ENCODE measurements at places on chromosomes 12 and 14.

DNA sequence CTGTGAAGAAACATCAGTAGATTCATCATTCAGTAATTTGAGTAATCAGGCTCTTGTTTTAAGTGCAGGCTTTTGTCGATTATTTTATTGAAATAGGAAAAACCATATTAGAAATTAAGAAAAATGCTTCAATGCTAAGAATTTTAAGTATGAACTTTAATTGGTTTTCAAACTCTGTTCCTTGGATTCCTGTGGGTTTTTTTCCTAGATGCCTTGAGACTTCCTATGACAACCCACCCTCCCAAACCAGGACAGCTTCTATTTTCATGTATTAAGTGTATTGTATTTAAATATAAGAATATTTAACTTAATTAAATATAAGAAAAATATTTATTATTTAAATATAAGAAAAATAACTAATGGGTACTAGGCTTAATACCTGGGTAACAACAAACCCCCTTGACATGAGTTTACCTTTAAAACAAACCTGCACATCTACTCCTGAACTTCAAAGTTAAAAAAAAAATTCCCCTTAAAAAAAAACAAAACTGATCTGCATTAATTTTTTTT is 3.0 kb downstream of the ARHGAP5 start:
- DNase-seq: no peak

- DNase-seq: peak; percentile 22
Measured at GRCh38 chr12:27505761-27506160, 18.2 kb upstream of the PPFIBP1 start.

DNA sequence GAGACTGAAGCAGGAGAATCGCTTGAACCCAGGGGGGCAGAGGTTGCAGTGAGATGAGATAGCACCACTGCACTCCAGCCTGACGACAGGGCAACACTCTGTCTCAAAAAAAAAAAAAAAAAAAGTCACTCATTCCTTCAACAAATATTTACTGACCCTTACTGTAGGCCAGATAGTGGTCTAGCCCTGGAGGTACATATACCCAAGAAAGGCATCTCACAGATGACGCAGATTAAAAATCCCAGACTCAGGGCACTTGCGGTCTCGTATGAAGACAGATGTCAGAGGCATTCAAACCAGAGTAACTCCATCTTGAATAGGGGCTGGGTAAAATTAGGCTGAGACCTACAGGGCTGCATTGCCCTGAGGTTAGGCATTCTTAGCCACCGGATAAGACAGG is 44.8 kb downstream of the CLMN start:
- DNase-seq: no peak

GRCh38 chr14:51449681-51450080 is 202.0 kb upstream of the FRMD6 start:
- DNase-seq: no peak

- DNase-seq: no peak
Measured at GRCh38 chr12:88375306-88376305, 204.7 kb downstream of the KITLG start.

DNA sequence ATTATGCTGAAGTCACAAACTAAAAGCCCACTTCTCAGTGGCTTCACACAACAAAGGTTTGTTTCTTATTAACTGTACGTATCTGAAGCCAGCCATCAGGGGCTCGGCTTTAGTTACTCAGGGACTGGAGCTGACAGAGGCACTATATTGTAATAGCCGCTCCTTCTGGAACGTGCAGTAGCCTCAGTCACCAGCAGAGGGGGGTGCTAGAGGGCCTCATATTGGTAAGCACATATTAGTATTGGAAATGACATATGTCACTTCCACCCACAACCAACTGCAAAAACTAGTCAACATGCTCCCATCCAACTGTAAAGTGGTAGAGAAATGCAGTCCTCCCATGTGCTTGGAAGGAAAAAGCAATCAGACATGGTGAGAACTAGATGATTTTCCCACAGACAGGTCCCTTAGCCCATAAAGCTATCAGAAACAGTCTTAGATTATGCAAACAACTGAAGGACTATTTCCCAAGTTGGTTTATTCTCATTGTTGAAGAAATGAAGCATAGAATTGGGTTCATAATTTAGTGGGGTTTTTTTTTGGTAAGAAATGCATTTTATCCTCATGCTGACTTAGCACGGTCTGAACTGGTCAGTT is 183.6 kb upstream of the G2E3 start:
- peak; percentile 7 for DNase-seq

- no peak for DNase-seq
Measured at GRCh38 chr12:64674367-64674922, 64.2 kb downstream of the RASSF3 start.

GRCh38 chr12:14959126-14959440 is 2.3 kb downstream of the ARHGDIB start:
- DNase-seq: no peak

DNA sequence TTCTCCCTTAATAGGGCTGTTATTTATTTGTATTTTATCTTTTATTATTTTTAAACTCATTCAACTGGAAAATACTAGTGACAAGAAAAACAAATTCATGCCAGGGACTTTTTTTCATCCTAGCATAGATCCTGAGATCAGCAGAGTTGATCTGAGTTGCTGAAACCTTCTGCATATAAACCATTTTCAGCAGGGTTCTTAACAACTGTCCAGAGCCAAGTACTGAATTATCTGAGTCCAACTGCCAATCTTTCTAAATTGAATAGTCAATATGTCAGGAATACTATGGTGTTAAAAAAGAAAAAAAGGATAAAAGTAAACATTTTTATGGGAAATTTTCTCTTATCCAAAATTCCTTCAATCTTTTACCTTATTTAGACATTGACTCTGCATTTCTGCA is 28.6 kb downstream of the CDC42BPB start:
- DNase-seq: no peak

GRCh38 chr12:128879898-128880764 is 26.9 kb downstream of the GLT1D1 start:
- DNase-seq: no peak

DNA sequence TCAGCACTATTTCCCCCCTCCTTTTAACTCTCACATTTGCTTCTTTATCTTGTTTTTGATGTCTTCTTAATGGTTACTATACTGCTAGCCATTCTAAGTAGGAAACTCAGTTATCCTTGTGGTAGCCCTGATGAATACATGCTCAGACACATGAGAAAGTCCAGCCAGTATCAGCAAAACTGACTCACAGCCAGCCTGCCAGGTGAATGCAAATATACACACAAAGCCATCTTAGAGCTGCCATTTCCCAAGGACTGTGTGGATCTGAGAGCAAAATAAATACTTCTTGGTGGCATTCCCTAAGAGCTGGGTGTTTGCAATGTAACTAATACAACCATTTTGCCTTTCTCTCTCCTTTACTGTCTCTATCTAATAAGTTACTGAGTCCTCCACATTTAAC is 455.2 kb downstream of the CCER1 start:
- peak; percentile 48 for DNase-seq

DNA sequence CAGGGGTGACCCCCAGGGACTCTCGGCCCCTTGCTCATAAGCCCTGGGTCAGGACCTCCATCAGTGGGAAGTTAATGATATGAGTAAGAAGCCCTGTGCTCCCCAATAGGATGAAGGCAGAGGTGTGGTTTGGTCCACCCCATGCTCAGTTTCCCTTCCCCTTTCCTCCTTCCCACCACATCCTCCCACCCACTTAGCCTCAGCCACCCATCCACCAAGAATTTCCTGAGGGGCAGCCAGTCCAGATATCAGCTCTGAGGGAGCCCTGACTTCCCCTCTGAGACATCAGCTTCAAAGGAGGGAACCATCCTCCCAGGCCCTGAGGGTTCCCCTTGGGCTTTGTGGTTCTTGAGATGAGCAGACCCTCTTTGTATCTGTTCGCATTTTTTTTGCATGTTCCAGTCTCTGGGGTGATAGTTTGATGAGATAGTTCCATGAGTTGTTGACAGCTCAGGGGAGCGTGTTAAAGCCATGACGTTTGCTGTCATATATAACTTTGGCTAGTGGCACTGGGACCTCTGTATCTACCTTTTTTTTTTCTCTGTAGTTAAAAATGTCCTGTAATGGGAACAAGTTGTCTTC is 71.2 kb downstream of the LGMN start:
- DNase-seq: no peak

DNA sequence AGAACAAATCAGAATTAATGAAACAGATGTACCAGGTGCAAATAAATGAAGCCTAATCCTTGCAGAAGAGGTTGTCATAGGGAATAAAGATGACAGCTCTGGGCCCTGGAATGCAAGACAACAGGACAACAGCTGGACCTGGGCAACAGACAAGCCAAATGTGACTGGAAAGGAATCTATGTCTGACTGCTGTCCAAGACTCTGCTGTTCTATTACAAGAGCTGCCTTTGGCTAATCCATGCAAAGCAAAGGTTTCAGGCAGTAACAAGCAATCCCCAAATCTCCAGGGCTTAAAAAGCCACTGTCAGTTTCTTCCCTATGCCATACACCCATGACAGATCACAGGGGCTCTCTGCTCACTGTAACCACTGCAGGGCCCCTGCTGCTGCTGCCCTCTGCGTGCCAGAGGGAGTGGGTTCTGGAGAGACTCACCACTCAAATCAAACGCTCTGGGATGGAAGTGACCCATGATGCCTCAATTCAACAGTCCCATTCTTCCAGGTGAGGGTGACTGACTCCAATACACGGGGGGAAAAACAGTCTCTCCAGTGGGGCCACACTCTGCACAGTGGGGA is 218.9 kb upstream of the SFSWAP start:
- DNase-seq: no peak

DNA sequence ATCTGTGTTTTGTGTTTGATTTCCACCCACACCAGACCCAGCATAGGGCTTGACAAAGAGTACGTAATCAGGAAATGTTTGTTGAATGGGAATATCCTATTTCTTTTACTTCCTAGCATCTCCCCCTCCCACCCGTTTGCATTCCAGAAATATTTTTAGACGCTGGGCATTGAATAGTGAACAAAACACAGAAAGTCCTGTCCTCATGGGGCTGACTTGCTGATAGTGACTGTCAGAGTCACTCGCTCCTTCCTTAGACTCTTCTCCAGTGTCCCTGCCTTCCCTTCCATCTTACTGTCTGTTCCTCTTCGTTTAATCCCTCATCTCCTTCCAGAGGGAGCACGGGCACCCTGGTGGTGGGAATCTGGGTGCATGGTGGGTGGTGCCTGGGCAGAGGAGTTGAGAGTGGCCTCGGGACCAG is 53.6 kb downstream of the SLC25A47 start:
- DNase-seq: no peak

- no peak for DNase-seq
Measured at GRCh38 chr12:15928346-15928745, 17.2 kb downstream of the DERA start.

DNA sequence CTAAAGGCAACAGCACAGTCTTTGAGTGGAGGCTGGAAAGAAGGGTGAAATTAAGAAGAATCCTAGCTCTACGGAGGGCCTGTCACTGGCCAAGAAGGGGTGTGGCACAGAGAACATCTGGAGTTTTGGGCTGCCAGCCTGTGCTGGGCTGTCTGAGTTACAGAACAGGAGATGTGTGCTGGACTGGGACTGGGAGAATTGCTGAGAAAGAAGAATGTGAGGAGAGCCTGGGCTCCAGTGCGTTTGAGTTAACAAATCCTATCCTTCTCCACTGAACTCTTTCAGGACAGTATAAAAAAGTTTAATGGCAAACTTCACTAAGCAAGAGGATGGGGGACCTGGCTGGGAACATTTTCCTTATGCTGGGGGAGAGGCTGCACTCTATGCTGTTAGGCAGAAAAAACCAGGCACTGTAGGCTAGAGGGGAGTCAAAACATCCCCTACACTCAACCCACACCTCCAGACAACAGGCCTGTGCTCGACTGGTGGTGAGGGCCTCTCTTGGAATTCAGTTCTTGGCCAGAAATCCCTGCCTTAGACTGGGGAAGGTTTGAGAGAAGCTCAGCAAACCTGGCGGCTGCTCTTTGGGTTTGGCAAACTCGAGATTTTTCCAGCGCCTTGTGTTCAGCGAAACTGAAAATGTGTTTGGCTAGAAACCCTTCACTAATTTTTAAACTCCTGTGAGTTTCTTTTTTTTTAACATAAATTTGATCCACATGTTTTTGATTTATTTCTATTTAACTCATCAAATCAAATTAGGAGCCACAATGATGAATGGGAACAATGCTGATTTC is 217.3 kb downstream of the MON2 start:
- no peak for DNase-seq

- DNase-seq: no peak
Measured at GRCh38 chr12:131923260-131923659, 5.8 kb upstream of the PUS1 start.

GRCh38 chr12:19688532-19688931 is 249.2 kb downstream of the AEBP2 start:
- peak; percentile 51 for DNase-seq

DNA sequence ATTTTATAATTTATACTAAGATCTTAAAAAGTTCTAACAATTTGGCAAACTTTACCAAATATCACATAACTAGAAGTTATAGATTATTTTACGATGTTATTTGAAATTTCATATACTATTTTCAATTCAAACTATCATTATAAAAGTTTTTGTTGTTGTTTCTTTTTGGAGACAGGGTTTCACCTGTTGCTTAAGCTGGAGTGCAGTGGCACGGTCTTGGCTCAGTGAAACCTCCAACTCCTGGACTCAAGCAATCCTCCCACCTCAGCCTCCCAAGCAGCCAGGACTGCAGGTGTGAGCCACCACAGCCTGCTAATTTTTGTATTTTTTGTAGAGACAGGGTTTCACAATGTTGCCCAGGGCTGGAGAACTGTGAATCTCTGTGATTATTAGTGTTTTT is 87.8 kb downstream of the SPPL3 start:
- DNase-seq: no peak

Measured in NCI-H2029 (cell line).